OCI-M1 (cell line): ENCODE measurements at places on chromosomes 11 and 22.

GRCh38 chr22:48926136-48926535 lies 901.5 kb downstream of the BRD1 start:
- no peak for DNase-seq

DNA sequence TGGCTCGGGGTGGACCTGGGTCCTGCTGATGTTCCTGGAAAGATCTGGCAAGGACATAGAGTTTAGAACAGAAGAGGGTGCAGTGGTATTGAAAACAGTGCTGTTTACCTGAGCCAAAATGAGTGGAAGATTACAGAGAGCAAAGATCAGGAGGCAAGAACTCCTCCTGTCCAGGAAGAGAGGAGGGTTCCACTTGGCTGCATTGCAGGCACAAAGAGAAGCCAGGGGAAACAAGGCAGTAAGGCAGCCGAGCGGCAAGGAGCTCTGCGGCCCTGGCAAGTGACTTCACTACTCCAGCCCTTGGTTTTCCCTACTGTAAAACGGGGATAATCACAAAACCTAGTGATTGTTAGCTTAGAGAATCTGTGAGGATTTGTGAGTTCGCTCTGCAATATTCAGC lies 3.7 kb upstream of the PACSIN2 start:
- no peak for DNase-seq

DNA sequence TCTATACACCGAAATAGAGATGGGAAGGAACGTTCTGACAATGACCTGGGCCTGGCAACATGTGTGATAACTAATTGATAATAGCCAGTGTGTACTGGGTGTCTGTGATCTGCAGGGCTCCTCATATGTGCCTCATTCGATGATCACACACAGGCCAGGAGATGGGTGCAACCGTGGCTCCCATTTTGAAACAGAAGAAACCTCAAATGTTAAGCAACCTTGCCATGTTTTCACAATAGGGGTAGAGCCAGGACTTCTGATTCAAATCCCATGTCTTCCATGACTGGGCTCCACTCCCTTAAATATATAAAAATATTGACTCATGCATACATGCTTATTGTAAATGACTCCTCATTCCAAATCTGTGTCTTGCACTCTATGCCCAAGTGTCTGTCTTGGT lies 11.1 kb downstream of the APOL3 start:
- DNase-seq: no peak

DNA sequence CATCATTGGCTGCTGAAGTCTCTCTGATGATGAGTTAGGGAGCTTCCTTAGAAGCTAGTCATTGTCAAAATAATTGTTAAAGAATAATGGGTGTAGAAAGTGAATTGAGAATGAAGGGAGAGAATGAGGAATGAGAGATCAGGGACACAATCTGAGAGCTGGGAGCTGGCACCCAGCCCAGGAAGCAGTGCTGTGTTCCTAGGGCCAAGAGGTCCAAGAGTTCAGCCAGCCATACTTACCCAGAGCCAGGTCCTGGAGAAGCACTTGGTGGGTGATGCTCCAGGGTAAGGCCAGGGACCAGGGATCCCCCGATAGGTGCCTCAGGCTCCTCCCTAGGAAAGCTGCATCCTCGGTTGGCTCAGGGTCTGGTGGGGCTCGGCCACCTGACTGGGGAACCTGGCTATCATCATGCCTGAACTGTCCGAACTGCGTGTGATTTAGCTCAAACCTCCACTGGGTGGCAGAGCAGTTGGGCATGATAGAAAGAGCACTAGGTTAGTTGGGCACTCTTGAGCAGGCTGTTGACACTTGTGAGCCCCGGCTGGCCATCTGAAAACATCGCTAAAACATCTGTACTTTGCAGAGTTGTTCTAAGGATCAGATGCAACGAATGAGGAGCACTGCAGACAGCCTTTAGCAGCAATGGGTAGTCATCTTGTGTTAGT lies 123.9 kb upstream of the NCAM1 start:
- peak; percentile 10 for DNase-seq

- peak; percentile 16 for DNase-seq
These were observed 9.4 kb downstream of the CNGA4 start for GRCh38 chr11:6248248-6248647.
